Stimulated activated CD8-positive, alpha-beta memory T cell treated with anti-CD3 and anti-CD28 coated beads, Interleukin-15, amount 100 ng/mL, for 24 hours (primary cell): ENCODE measurements at places on chromosomes 12 and 14.

- DNase-seq: no peak
Measured at GRCh38 chr12:102182635-102183034, 15.0 kb downstream of the PMCH start.

DNA sequence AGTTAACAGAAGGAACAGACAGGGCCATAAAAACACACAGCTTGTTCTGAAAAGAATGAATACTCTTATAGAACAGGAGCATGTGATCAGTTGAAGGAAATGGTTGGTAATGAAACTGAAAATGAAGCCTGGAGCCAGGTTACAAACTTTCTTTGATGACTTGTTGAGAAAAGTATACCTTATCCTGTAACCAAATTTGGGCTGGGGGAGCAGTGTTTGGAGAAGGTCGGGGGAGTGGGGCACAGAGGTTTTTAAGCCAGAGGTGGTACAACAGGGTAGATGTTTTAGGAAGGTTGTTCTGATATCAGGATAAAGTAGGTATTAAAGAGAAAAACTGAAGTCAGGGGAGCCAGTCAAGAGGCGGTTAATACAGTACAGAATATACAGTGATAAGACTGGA, 8.2 kb downstream of the GOLT1B start:
- DNase-seq: no peak

- DNase-seq: no peak
Measured at GRCh38 chr12:6959058-6959804, 8.1 kb downstream of the PTPN6 start.

GRCh38 chr12:47504775-47505446, 200.9 kb downstream of the RPAP3 start:
- DNase-seq: no peak

GRCh38 chr12:69874606-69875005, 49.6 kb downstream of the MYRFL start:
- DNase-seq: no peak
